ENCODE measurements at places on chromosomes 16 and 17. TPM values are rescaled to one million over a fixed set of nuclear protein-coding genes. Genes with fewer than 3 reads are reported as not detected.

DNA sequence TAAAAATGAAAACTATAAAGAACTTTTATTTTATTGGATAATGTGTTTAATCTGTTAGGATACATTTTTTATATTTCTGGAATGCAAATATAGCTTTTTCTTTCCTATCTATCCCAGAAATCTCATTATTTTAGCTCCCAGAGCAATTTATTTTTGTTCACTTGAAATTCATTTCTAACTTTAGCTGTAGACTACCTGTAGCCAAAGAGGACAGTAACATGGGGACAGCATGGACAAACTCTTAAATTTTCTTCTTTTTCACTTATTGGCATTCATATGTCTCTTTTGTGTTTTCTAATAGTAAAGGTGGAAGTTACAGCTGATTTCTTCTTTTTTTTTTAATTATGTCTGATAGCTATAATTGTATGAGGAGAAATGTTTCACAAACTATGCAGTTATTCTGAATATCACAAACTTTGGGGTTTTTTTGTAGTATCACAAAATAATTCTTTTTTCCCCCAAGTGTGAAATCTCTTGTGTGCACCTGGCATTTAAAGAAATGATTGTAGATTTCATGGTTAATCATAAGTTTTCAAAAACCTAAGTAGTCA, 55.4 kb downstream of the VMP1 start:
- no peak for DNase-seq

DNA sequence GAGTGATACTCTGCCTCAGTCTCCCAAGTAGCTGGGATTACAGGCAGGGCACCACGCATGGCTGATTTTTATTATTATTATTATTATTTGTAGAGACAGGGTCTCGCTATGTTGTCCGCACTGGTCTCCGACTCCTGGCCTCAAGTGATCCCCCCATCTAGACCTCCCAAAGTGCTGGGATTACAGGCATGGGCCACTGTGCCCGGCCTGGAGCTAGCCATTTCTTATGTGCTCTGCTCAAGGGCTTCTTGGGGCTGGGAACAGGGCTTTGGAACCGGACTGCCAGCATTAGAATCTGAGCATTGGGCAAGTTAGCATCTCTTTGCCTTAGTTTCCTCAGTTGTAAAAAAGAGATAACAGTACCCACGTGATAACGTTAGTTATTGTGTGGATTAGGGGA, 111.3 kb downstream of the C16orf78 start:
- no peak for DNase-seq

GRCh38 chr17:41538565-41538991, 10.5 kb upstream of the KRT19 start:
- no peak for DNase-seq

- DNase-seq: no peak
Measured at GRCh38 chr17:63136369-63137012, 170.5 kb downstream of the TANC2 start.

SPEM3 gene
- polyA plus RNA-seq: not detected

EMC6 gene
- polyA plus RNA-seq: 80.5 TPM

- DNase-seq: no peak
Measured at GRCh38 chr16:6918646-6919045, 414.0 kb upstream of the RBFOX1 start.

DNA sequence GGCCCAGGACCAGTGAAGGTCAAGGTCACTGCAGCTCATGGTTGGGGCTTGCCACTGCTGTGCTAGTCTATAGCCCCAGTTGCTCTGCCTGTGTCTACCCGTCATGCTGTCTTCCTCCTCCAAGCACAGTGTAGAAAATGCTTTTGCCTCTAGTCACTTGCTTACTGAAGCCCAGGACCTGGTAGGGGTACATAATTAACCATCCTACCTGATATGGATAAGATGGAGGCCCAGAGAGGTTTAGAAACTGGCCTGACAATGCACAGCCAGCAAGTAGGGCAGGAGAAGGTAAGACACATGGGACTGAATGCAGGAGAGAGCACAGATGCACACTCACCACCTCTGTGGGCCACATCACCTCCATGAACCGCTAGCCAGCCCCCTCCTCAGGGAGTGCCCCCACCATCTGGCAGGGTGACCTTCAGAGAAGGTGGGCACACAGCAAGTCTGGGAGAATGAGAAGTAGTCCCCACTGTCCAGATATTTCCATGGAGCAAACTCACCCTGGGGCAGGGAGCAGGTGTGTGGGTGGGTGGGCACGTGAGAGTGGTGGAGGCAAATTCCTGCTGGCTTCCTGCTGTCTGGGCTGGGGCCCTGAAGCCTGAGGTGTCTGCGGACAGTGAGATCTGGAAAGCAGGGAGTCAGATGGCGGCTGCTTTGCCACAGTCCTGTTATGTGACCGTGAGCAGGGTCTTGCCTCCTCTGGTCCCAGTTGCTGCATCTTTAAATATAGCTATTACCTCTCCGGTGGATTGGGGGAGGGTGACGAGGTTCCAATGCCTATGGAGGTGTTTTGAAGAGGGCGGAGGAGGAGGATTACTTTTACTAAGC, 1.0 kb downstream of the CX3CL1 start:
- DNase-seq: no peak

KATNB1 gene
- polyA plus RNA-seq: 9.8 TPM

DNA sequence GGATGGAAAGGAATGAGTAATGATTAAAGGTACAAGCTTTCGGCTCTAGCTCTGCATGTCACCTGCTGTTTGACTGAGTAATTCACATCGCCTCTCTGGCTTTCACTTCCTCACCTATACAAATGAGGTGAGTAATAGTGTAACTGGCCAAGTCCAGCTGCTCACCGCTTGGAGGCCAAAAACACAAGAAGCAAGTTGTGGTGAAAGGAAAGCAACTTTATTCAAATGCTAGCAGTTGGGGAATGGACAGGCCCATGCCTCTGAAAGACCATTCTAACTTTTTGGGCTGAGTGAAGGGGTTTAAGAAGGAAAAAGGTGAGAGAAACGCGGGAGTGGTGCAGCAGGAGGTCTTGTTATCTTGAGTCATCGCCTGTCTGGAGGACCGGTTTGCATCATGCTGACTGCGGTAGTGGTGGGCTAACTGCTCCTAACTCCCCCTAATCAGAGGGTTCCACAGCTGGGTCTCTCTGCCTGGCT, 45.7 kb upstream of the CSNK2A2 start:
- no peak for DNase-seq

DNA sequence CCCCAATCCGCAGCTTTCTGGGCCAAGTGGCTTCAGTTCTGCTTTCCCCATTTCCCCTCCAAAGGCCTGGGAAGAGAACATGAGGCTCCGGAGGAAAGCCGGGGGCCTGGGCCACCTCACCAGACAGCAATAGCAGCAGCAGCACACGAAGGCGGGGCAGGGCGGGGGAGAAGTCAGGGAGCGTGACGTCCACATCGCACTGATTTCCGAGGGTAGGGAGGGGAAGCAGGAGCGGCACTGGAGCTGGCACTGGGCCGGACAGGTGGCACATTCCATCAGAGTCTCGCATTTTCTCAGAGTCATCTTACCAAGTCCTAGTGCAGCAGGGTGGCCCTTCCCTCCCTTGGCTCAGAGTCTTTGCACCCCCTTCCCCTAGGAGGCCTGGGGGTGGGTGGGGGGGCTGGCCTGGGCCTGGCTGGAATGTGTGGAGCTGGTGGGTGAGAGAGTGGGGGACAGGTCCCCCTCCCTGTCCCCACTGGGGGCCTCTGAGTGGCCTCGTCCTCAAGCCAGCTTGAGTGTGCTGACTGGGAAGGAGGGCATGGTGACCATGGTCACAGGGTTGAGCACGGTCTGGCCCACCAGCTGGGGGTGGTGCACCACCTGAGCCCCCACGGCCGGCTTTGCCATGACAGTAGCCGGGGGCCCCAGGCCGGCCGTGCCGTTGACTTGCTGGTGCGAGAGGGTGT, 14.3 kb downstream of the MNT start:
- no peak for DNase-seq
